ENCODE measurements at places on chromosomes 7 and 10. TPM values are rescaled to one million over a fixed set of nuclear protein-coding genes. Genes with fewer than 3 reads are reported as not detected.

Gene ST8SIA6
- total RNA-seq = not detected

Gene NUP42
- 32.6 TPM for total RNA-seq

Gene OR2A7
- 2.1 TPM for total RNA-seq

Gene CFAP69
- total RNA-seq = 0.69 TPM

Gene NODAL
- total RNA-seq = not detected
